ENCODE measurements at places on chromosomes 13 and 19.

- DNase-seq = no peak
Measured at GRCh38 chr19:13241231-13242104, 91.3 kb downstream of the IER2 start.

DNA sequence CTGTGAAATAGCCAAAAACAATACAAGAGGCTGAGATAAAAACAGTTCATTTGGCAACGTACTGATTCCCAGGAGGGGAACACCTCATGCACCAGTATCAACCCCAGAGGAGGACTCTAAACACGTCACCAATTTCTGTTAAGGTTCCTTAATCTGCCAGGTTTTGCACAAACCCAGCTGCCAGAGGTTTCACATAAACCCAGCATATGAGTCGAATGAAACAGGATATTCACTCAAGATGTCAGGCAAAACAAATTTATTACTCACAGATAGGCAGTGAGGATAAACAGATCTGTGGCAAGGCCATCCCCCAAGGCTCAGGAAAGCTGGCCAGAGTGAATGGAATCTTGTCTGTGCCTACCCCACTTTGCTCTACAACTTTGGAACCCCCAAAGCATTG is 210.9 kb downstream of the GPC5 start:
- DNase-seq = no peak

DNA sequence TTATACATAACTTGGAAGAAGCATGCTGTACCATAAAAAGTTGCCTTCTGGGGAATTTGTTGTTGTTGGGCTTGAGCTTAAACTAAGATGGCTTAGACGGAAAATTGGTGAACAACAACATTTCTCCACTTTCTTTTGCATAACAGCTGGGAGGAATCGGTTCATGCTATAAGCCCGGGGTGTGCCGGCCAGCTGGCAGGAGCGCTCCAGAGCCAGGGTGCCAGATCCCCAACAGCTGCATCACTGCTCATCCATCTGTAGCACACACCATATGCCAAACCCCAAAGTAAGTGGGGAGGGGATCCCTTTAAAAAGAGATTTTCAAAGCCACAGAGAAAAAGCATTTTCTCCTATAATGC is 419.5 kb upstream of the ARGLU1 start:
- DNase-seq = no peak

DNA sequence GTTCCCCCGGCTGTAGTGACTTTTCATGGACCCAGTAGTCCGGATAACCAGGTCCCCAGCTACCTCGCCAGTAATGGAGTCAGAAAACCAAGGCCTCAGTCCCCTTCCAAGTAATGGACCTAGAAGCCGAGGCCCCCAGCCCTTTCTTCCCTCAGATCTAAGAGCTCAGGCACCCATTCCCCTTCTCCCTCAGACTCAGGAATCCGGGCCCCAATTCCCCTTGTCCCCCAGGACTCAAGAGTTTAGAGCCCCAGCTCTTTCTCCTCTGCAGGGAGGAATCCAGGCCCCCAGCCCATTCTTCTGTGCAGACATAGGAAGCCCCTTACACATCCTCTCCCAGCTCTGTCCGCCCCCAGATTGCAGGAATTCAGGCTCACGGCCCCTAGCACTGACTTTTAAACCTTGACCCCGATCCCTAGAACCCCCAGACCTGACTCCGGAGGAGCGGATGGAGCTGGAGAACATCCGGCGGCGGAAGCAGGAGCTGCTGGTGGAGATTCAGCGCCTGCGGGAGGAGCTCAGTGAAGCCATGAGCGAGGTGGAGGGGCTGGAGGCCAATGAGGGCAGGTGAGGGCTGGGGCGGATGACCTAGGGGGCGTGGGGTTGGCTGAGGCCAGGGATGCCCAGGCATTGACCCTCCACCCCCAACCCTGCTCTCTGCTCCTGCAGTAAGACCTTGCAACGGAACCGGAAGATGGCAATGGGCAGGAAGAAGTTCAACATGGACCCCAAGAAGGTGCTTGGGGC is 938 bp downstream of the CYTH2 start:
- DNase-seq = no peak

GRCh38 chr19:56341948-56342347 is 27.3 kb upstream of the ZSCAN5A start:
- no peak for DNase-seq

DNA sequence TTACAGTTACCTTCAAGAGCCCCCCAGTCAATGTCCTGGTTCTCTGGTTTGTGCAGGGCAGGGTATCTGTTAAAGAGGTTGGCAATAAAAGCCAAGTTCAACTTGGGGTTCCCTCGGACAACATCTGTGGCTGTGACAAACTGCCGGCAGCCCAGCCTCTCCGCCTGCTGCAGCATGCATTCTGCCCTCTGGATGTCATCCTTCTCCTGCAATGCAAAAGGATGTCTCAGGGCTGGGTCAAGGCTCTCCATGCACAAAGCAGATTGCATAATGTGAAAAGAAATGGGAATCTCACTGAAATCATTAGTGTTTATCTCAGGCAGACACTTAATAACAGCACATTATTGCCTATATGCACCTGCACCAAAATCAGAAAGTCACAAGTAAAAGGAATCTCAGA is 35.1 kb downstream of the LCP1 start:
- DNase-seq = no peak

GRCh38 chr19:1524287-1524971 is 552 bp downstream of the PLK5 start:
- DNase-seq = no peak

DNA sequence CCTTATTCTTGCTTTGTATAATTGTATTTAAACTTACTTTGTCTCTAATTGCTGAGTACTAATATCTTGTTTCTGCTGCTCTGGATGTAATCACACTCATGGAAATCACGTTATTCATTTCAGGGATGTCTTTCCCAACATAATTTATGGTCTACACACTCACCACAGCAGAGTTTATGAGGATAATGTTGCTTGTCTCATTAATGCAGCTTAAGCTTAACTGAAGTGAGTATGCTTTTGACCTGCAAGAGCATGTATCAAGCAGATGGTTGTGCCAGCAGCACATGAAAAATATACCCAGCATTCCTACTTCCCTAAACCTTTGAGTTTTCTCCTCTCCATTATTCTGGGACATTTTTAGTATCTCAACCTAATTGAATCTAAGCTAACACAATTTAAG is 1080.9 kb downstream of the SLITRK5 start:
- no peak for DNase-seq

DNA sequence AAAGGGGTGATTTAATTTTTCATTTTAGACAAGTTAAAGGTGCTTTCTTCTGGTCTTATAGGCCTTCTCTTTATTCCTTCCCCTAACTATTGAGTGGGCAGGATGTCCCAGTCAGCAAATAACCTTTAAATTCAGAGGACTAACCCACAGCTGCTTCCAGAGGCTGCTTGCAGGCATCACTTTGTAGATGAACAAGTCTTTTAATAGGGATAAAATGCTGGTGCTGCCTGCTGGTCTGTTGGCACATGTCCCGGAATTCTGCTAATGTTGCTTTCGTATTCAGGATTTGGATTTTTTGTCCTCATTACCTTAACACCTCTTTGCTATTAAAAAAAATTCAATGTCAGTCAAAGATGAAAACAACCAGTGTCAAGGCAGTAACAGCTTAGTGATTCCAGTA is 132.7 kb upstream of the KL start:
- DNase-seq = no peak

Data from CD4-positive, alpha-beta T cell (primary cell).